ENCODE measurements at places on chromosomes 7 and 10. TPM values are rescaled to one million over a fixed set of nuclear protein-coding genes. Genes with fewer than 3 reads are reported as not detected.

DNA sequence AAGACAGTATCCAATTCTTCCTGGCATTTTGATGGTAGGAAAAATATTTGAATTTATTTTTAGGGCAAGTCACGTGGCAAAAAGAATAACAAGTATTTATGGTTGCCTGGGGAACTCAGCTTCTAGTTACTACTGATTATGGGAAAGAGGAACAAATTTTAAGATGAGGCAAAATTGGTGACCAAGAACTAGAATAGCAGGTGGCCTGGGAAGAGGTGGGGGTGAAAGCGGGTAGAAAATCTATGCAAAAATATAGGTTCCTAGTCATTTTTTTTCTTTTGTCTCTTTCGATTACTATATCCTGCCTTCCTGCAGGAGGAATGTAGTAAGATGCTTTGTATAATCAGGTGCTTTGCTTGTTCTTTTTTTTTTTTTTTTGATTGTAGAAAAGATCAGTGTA is 27.8 kb downstream of the ENTPD1 start:
- DNase-seq, result no peak

- peak; percentile 31 for DNase-seq
These were observed 22.2 kb upstream of the EXOC4 start for GRCh38 chr7:133230591-133231194.

GRCh38 chr7:5356751-5357119 is 66.9 kb downstream of the TNRC18 start:
- DNase-seq, result no peak

GRCh38 chr10:66519616-66520015 is 406.2 kb upstream of the LRRTM3 start:
- DNase-seq, result no peak

DNA sequence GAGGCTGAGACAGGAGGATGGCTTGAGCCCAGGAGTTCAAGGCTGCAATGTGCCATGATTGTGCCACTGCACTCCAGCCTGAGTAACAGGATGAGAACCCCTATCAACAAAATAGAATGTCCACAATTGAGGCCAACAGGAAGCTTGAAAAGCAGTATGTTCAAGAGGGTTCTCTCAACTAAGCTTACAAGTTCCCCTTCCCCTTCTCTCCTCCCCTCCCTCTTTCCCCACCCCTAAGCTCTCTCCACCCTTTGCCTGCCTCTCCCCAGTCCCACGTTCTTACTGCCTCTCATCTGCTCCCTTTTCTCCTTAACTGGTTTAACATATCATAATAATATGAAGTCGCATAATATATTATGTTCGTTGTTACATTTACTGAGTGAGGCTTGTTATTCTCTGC is 35.4 kb downstream of the KIAA1549 start:
- no peak for DNase-seq

- no peak for DNase-seq
These were observed 3.3 kb downstream of the RADIL start for GRCh38 chr7:4880218-4880617.

DNA sequence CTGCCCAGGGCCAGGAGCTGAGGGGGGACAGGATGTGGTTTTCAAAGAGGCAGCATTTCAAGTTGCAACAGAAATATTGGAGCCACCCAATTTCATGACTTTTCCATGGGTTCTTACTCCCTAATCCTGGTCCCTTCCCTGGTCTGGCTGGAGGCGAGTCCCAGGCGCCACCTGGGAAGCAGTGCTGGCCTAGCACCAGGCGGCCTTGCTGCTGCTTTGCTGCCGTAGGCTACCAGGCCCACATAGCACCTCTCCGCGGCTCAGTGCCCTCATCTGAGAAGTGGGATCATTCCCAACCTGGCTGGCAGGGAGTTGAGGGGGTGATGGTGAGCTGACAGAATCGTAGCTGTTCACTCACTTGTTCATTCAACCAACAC is 33.7 kb downstream of the ZMIZ1 start:
- peak; percentile 56 for DNase-seq

- DNase-seq, result no peak
These were observed 108.8 kb upstream of the LRGUK start for GRCh38 chr7:134018306-134018705.

DNA sequence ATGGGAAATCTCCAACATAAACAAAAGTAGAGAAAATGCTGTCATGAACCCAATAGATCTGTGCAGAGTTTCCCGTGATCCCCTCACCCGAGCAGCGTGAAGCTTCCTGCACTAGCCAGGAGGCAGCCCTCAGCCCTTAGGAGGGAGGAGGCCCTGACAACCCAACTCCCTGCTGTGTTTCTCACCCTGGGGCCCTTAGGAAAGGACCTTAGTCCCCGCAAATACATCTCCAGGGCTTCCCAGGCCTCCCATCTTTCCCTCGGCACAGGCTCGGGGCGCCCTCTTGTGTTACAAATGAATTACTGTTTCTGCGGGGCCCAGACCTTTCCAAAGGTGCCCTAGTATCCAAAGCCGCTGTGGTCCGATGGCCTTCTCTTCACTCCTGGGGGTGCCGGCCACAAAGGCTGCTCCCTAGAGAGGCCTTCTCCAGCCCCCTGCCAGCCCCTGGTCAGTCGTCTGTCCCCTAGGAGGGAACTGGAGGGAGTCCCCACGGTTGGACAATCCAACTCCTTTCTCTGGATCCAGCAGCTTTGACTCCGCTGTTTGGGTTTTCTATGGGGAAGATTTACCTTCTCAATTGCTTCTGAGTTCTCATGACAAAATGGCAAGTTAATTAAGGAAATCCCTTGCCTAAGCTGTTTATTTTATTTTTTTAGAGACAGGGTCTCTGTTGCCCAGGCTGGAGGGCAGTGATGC is 49.9 kb upstream of the SH2B2 start:
- peak; percentile 69 for DNase-seq

DNA sequence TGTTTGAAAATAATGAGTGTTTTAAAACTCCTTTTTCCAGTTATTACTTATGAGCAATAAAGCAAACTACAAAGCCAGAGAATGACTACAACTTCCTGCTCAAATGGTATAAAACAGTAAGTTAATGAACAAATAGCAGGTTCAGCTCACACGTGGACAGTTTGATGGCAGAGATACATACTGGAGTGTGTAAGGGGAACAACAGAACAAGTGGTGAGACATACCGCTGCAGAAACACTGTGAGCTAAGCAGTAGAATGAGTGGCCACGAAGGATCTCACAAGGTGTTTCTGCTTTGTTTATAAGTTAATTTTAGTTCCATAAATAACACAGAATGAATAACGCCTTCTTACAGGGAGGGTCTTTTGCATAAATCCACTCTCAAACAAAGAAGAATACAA is 3.0 kb upstream of the MKX start:
- no peak for DNase-seq

The HIPK2 gene
- 20.8 TPM for polyA plus RNA-seq

All from adrenal gland (tissue), 19 donors.